ENCODE measurements at places on chromosomes 1 and 21.

- no peak for DNase-seq
These were observed 59.7 kb downstream of the RGL1 start for GRCh38 chr1:183864611-183865010.

GRCh38 chr1:55280731-55281130 lies 65.6 kb upstream of the USP24 start:
- DNase-seq: no peak

- DNase-seq: no peak
These were observed 28.8 kb downstream of the SNAP47 start for GRCh38 chr1:227764019-227764391.

GRCh38 chr21:32198384-32198783 lies 80.5 kb downstream of the MIS18A start:
- DNase-seq: no peak

GRCh38 chr1:25360596-25361581 lies 22.8 kb downstream of the TMEM50A start:
- no peak for DNase-seq

GRCh38 chr1:154348429-154349076 lies 23.2 kb downstream of the ATP8B2 start:
- DNase-seq: no peak

DNA sequence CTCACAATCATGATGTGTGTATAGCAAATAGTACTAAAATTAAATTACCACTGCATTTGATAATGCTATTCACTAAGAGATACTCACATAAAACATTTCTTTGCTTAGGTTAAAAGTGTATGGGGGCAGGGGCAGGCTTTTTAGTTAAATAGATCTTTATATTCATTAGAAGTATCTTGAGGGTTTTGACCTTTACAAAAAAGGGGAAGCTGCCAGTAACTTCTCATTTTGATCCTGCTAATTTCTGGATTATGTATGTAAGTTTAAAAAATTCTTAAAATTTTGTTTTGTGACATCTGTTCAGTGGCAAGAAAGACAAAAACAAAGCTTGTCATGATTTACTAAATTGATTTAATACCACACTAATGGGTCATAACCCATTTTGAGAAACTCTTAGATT lies 45.8 kb upstream of the S1PR1 start:
- DNase-seq: no peak

- no peak for DNase-seq
These were observed 486.5 kb downstream of the SIPA1L2 start for GRCh38 chr1:232143315-232143886.

DNA sequence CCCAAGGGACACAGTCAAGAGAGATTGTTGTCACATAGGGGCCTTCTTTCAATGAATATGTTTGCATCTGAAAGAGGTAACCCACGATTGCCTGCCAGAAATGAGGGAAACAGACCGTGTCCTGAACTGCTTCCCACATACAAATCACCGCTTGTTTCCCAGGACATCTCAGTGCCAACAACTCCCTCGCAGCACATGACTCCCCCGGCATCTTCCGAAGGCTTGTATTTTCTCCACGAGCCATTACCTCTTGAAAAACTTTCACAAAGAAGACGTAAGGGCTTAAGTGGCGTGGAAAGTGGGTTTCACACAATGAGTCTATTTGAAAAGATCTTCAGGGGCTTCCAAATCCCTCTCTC lies 31.6 kb upstream of the PDE9A start:
- no peak for DNase-seq

- DNase-seq: peak; percentile 20
These were observed 54.7 kb upstream of the ABCG1 start for GRCh38 chr21:42164064-42164789.

DNA sequence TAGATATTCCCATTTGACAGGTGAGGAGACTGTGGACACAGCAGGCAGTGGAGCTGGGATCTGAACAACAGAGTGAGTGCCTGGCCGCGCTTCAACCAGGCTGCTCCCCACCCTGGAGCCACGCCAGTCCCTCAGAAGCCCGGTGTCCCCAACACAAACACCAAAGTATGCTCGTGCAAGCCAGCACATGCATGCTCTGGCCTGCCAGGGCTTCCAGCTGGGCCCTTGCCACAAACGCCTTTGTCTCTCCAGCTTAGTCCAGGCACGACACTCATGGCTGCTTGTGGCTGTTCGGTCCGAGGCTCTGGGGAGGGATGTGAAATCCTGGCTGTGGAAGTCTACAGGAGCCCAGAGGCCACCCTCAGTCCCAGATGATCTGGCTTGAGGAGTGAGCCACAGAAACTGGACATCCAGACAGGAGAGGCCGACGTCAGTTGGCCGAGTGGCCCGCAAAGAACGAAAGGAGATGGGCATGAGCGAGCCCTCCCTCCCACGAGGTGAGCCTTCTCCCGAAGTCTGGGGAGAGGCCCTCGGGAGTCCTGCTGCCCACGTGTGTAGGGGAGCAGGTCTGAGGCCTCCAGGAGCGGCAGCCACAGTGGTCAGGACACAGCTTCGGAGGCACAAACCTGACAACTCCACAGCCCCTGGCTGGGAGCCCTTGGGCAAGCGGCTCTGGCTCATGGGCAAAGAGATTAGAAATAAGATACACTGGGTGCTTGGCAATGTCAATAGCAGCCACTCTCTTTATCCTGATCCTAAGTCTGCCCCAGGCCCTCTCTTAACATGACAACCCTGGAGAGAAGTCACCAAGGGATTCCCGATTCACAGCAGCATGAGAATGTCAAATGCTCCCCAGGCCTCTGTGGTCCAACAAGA lies 117.1 kb upstream of the IFFO2 start:
- no peak for DNase-seq

DNA sequence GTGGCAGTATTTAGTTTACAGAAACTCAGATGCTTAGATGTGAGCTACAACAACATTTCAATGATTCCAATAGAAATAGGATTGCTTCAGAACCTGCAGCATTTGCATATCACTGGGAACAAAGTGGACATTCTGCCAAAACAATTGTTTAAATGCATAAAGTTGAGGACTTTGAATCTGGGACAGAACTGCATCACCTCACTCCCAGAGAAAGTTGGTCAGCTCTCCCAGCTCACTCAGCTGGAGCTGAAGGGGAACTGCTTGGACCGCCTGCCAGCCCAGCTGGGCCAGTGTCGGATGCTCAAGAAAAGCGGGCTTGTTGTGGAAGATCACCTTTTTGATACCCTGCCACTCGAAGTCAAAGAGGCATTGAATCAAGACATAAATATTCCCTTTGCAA lies 59.7 kb upstream of the ZNF326 start:
- no peak for DNase-seq

GRCh38 chr1:81998165-81998564 lies 197.4 kb downstream of the ADGRL2 start:
- DNase-seq: no peak

DNA sequence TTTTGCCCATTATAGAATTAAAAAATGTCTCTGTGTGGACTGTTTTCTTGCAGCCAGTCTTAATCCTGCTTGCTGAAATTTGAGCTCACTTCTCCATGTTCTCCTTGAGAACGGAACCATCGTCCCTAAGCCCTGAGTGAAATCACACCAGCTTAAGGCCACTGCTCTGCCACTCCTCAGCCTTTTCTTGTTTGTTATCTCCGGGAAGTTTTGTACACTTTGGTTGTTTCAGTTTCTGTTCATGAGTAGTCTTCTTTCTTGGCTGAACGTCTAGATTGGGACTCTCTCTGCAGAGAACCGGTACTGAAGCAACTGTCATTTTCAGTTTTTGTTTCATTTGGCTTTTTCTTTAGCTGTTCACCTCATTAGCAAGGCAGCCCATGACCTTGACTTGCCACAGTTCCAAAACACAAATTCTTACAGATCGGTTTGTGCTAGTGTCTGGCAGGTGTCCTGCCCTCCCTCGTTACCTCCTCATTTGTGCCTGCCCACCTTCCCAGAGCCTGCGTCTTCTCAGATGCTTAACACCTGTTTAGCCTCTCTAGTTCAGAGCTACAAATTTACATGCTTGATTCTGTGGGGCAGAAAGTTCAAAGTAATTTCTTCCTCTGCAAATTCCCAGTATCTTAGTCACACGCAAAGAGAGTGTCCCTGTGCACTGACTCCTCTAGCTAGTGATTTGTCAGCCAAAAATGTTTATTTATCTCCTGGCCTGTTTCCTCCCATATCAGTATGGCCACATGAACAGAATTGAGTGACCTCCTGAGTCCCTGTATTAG lies 12.4 kb downstream of the PSEN2 start:
- DNase-seq: no peak

DNA sequence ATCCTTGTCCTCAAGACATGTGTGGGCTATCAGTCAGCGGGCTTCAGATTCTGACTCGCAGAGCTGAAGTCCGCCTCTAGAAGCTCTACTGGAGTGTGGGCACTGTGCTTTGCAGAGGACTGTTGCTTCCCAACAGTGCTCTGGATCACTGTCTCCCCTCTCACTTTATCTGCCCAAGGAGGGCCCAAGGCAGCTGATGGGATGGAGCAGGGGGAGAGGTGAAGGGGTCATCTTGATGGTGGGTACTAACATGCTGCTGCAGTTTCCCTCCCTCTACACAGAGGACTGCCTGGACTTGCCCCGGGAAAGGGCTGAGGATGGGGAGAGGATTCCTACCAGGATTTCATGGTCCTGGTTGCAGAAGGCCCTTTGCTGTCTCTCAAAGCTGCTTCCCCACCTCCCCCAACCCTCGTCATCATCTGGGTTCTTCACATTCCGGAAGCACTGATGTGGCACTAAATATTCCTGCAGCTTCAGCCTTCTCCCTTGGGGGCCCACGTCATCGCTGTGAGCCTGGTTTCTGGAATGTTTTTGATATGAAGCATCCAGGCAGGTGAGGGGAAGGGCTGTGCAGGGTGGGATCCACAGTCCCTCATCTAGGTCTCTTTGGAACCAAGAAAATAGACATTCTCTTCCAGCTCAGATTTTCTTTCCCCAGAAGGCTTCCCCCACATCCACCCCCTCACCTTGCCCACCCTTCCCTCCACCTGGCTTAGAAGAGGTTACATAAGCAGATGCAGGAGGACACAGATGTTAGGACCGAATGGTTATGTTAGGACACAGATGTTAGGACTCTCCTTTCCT lies 23.2 kb downstream of the NUAK2 start:
- DNase-seq: no peak

Data from stimulated activated CD8-positive, alpha-beta memory T cell treated with anti-CD3 and anti-CD28 coated beads, Interleukin-2, amount 100 ng/mL, for 48 hours (primary cell).